Germinal center (tissue), 1 donor: ENCODE measurements at places on chromosomes 3 and 15.

DNA sequence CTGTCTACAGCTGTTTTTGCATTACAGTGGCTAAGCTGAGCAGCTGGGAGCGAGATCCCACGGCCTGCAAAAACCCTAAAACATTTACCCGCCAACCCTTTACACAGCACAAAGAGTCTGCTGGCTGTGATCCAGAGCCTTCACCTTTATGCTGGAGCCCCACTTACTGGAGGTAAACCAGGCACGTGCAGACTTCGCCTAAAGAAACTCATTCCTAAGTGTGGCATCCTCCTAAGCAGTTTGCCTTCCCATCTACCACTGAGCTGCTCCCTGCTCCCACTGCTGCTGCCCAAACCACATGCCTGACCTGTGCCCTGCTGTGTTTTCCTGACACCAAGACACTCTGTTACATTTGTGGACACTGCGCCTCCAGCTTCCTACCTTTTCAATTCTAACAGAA, 53.0 kb downstream of the CHSY1 start:
- DNase-seq: no peak

GRCh38 chr3:59052803-59053411, 3.1 kb upstream of the CFAP20DC start:
- DNase-seq: peak; percentile 26

GRCh38 chr15:52067545-52067926, 45.0 kb downstream of the BCL2L10 start:
- no peak for DNase-seq

DNA sequence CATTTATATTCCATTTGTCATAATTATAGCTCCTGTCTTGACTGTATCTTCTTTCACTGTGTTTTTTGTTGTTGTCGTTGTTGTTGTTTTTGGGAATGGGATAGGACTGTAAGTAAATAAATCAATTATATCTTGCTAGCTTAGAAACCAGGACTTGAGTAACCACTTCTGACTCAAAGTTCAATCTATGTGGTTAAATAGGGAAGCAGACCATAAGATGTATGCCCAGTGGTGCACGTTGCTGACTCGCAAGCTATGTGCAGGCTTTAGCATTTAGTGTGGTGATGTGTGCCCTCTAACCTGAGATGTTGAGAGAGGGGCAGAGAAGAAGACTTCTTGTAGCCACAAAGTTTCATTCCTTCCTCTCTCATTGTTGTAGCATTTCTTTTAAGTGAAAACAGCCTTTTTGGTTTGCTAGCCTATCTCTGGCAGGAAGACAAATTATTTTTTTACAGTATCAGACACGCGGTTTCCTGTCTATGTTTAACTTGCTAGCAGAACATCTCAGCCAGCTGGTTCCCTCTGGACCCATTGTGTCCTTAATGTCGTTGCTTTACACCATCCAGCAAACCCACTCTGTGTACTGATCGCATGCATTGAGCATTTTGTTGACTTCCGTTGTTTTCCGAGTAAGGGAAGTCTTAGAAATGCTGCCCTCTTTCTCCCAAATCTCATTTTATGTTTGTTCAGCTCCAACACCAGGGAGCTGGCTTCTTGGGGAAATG, 52.1 kb downstream of the TGFBR2 start:
- peak; percentile 41 for DNase-seq

- no peak for DNase-seq
These were observed 132.7 kb downstream of the CD47 start for GRCh38 chr3:107958146-107958545.

- DNase-seq: peak; percentile 44
These were observed 67.1 kb downstream of the OXSM start for GRCh38 chr3:25856902-25857518.

- no peak for DNase-seq
These were observed 39.2 kb upstream of the SEMA4B start for GRCh38 chr15:90161950-90162361.

GRCh38 chr3:73030073-73030597, 31.3 kb upstream of the EBLN2 start:
- no peak for DNase-seq

DNA sequence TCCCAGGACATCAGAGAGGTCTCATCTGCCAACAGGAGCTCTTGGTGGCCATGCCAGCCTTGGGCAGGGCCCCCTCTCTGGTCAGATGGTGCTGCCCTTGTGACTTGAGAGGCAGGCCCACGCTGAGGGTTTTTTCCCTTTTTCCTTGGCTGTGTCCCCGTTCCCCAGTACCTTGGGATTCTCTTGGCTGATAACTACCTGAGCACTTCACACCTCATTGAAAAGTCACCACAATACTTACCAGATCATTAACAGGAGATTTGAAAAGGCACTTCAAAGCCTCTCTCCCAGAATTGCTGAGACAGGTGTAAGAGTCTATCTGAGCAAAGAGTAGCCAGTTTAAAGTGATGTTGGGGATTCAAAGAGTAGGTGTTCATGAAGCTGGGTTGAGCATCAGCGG, 15.1 kb upstream of the TMEM158 start:
- no peak for DNase-seq

DNA sequence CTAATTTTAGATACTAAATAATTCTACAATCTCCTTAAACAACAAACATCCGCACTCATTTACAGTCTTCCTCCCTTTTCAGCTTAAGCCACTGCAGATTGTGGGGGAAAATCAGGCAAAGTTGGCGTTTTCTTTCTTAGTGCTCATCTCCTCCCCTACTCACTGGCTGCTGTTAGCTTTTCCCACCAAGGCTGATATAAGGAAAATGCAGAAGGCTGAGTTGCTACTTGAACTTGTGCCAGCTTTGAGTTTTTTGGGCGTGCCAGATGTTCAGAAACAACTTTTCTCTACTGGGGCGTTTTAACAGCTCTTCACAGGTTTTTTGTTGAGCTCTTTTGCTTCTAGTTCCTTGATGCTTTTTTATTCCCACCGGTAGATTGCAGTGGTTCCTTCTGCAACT, 222.0 kb downstream of the PYDC2 start:
- no peak for DNase-seq

GRCh38 chr15:72609862-72610261, 44.6 kb upstream of the GOLGA6B start:
- DNase-seq: no peak

GRCh38 chr3:171178714-171179113, 152.2 kb upstream of the SLC2A2 start:
- no peak for DNase-seq

- no peak for DNase-seq
These were observed 6.9 kb downstream of the CHCHD4 start for GRCh38 chr3:14117468-14118399.

GRCh38 chr15:63891079-63891767, 57.5 kb upstream of the HERC1 start:
- peak; percentile 73 for DNase-seq

- peak; percentile 81 for DNase-seq
These were observed 738 bp downstream of the ACAP2 start for GRCh38 chr3:195441992-195442572.

GRCh38 chr3:143608966-143609365, 239.3 kb downstream of the SLC9A9 start:
- DNase-seq: no peak

GRCh38 chr3:12472796-12473195, 11.5 kb upstream of the TSEN2 start:
- no peak for DNase-seq

- DNase-seq: no peak
These were observed 972.0 kb downstream of the TUSC7 start for GRCh38 chr3:117681619-117682018.

DNA sequence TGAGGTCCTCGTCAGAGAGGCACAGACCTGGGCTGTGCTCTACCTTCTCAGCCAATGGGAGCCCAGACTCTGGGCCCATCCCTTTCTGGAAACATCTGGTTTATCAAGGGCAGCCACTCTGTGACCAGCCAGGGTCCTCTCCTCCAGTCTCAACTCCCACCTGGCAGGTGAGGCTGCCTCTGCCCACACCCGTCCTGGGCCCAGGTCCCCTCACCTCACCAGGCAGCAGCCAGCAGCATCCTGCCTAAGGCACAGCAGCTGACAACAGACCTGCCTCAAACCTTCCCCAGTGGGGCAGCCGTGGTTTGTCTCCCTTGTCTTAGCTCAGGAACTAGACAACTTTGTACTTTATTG, 8.7 kb upstream of the VIPR1 start:
- no peak for DNase-seq

DNA sequence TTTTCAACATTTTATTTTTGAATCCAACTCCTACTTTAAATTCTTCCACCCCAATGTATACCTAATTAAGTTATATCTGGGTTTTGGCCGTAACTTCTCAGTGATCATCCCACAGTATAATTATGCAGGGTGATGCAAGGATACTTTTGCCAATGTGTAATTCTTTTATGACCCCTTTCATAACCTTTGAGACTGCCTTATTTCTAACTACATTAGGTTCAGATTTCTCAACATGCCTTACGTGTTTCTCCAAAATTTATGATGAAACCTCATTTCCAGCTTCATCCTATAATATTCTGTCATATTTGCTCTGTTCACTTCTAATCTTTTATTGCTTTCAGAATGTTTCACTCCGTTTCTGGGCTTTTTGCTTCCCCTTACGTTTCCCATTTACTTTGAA, 1229.6 kb upstream of the ALCAM start:
- DNase-seq: no peak

- DNase-seq: no peak
These were observed 115.8 kb upstream of the IGSF10 start for GRCh38 chr3:151576511-151577137.

- no peak for DNase-seq
These were observed 45.4 kb downstream of the BTD start for GRCh38 chr3:15646851-15647511.

DNA sequence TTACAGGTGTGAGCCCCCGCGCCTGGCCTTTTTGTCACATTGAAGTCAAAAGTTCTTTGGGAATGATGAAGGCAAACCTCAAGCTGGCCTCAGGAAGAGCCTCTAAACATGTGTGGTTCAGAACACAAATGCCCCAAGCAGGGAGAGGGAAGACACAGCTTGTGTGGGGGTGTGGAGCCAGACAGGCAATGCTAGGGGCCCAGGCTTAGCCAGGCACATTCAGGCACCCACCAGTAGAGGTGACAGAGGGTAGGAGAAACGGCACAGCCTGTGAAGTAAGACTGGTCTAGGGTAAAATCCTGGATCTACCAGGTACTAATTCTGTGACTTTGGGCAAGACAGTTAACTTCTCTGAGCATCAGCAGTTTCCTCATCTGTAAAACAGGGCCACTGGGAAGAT, 3.5 kb downstream of the HDC start:
- DNase-seq: no peak

GRCh38 chr3:103976931-103977339, 1389.8 kb upstream of the ALCAM start:
- DNase-seq: no peak

DNA sequence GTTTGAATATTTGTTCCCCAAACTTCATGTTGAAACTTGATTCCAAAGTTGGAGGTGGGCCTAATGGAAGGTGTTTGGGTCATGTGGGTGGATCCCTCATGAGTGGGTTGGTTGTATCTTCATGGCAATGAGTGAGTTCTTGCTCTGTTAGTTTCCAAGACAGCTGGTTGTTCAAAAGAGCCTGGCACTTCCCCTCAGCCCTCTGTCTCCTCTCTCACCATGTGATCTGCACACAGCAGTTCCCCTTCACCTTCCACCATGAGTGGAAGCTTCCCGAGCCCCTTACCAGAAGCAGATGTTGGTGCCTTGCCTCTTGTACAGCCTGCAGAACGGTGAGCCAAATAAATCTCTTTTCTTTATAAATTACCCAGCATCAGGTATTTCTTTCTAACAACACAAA, 327.1 kb upstream of the SLCO3A1 start:
- no peak for DNase-seq

- no peak for DNase-seq
These were observed 66.3 kb upstream of the CRTC3 start for GRCh38 chr15:90463381-90463780.

- DNase-seq: no peak
These were observed 186.6 kb downstream of the SQOR start for GRCh38 chr15:45821390-45821789.

DNA sequence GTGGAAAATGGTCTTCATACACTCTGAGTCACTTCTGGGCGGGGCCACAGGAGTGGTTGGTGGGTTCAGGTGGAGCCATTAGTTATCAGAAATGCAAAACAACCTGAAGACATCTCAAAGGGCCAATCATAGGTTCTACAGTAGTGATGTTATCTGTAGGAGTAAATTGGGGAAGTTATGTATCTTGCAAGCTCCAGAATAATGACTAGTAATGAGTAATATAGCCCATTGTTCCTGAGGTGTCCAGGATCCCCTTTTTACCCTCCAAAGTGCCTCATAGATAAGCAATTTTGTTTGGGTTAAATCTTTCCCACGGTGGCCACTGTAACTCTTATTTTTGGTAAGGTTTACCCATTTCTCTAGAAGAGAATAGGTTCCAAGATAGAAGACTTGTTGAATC, 91.7 kb downstream of the PIK3R4 start:
- DNase-seq: no peak

- no peak for DNase-seq
These were observed 270.0 kb downstream of the UACA start for GRCh38 chr15:70493376-70493775.

DNA sequence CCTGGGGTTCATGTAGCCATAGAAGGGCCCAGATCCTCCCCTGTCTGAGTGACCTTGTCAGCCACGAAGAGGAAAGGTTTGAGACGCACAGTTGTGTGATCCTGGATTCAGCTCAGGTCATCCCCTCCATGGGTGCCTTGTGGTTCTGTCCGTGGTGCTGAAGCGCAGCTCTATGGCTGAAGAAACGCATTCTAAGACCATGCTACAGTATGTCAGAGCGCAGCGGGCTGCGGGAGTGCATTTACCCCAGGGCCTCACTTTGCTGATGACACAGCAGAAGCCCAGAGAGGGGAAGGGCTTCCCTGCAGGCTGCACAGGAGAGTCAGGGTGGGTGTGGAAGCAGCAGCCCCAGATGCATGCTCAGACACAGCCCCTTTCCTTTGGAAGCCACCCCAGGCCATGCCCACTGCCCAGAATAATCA, 68.8 kb upstream of the IQSEC1 start:
- DNase-seq: no peak

GRCh38 chr15:77712438-77712837, 79.7 kb upstream of the LINGO1 start:
- no peak for DNase-seq

DNA sequence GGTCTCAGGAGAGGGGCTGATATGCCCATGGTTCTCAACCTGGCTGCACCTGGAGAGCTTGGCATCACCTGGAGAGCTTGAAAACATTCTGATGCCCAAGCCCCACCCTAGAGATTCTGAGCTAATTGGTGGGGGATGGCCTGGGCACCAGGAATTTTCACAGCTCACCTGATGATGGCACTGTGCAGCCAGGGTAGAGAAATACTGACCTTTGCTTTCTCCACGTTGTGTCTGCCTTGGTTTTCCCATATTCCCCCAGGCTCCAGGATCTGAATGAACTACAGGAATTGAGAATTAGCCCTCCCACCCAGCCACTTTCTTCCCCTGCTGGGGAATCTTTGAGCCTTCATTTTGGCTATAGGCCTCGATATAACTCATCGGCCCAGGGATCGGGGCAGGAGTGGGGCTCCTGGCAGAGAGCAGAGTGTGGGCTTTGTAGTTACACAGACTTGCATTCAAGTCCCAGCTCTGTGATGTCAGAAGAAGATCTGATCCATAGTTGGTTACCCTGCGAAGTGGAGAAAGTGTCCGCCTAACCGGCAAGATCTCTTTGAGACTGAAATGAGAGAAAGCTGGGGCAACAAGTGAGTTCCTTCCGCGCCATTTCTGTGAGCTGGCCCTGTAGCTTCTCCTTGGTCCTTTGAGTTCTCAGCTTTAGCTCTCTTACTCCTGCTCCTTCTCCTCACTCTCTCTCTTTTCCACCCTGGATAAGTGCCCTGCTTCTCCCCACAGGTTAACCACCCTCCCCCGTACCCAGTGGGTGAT, 33.1 kb upstream of the UBE2Q2 start:
- DNase-seq: no peak

- DNase-seq: no peak
These were observed 14.3 kb upstream of the SRP14 start for GRCh38 chr15:40053079-40053830.

- DNase-seq: no peak
These were observed 117.9 kb downstream of the TCF12 start for GRCh38 chr15:57036352-57036751.
